Nephron progenitor cell (in vitro differentiated cells): ENCODE measurements at places on chromosomes 4 and X.

- DNase-seq: peak; percentile 21
These were observed 562.2 kb downstream of the ZIC3 start for GRCh38 chrX:138128027-138128671.

- no peak for DNase-seq
These were observed 28.5 kb upstream of the FGF5 start for GRCh38 chr4:80237992-80238391.

- DNase-seq: no peak
These were observed 97.8 kb upstream of the GPC4 start for GRCh38 chrX:133513123-133513522.

DNA sequence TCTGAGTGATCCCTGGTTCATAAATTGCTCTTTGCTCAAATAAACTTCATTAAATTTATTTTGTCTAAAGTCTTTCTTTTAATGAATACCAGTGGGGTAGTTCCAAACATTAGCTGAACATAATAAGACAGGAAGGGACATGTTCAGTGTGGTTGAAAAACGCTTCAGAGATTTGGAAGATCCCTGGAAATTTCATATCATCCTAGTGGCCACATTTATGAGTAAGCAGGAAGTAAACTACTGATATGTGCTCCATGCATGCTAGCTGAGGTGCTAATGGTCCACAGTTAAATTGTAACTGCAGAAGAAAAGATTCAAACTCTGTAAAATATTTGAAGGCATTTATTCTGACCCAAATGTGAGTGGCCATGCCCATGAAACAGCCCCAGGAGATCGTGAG, 1328.7 kb downstream of the ADGRL3 start:
- no peak for DNase-seq

GRCh38 chrX:31298916-31299315, 227.1 kb upstream of the FTHL17 start:
- DNase-seq: no peak

GRCh38 chr4:165208741-165209388, 1.5 kb downstream of the KLHL2 start:
- DNase-seq: no peak

GRCh38 chr4:1414831-1415680, 8.8 kb upstream of the NKX1-1 start:
- no peak for DNase-seq

DNA sequence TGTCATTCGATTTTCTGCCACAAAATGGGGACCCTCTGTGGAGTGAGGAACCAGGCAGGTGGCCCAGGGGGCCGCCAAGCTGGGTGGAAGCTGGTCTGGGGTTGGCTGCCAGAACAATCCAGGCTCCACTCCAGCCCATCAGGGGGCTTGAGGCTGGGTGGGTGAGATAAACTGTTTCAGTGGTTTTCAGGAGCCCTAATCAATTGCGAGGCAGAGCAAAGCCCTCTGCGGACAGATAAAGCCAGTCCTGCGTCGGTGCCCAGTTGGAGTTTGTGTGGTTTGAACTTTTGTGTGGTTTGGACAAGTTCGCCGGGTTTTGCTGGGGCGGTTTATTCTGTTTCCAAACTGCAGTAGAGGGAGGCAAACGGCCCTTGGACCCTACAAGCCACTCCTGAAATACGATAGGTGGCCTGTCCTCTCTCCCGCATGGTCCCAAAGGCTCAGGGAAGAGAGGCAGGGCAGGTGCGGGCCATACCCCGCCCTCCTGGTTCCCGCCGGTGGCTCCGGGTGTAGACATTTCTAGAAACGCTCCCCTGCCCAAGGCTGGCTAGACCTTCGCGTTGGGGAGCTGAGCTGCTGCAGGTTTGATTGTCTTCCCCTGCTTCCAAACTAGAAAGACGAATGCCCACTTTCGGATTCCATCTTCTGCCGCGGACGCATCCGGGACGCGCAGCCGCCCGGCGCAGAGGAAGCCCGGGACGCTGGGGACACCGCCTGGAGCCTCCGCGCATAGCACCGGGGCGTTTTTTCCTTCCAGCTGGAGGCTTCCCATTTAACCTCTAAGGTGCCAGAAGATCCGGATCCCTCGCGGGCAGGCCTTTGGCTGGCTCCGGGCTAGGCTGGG, 169.0 kb upstream of the BCOR start:
- DNase-seq: peak; percentile 76

GRCh38 chrX:47499293-47499692, 16.3 kb upstream of the ZNF41 start:
- DNase-seq: no peak

- DNase-seq: no peak
These were observed 31.3 kb upstream of the GBA3 start for GRCh38 chr4:22661443-22661842.

DNA sequence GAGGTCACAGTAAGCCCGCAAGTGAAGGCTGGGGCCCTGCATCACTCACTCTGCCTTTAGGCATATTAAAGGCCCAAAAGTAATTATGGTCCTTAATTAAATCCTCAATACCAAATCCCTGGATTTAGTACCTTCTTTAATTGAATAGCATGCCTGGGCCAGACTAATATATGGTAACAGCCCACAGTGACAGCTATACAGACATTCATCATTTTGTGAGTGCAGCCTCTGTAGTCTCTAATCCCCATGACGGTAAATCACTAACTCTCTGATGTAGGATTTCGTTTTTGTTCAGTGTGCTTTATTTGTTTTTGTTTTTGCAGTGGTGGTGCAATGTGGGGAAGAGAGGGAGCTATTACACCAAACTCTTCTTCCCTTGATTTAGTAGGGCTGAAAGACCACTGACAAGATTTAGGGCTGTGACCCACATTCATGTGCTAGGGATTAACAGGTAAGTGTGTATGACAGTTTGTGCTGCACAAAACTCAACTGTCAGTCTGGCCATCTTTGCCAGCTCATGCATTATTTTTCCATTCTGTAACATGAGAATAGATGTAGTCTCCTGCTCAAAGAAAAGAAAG, 60.6 kb upstream of the SLC39A8 start:
- DNase-seq: no peak

GRCh38 chr4:6987588-6987961, 55.6 kb upstream of the TADA2B start:
- no peak for DNase-seq

DNA sequence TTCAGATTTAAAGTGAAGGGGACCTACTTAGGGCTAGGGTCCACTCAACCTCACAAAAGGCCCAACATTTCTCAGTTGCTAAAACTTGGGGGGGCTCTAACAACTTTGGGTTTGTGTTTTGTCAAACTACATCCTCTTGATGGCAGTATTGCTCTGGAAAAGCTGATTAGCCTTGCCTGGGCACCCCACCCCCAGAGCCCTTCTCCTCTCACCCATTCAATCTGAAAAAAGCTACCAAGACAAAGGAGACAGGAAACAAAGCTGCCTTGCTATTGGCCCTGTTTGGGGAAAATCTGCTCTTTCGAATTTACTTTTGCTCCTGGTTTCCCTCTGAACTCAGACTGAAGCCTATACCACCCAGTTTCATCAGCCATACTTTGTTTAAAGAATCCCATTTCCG, 195.2 kb upstream of the STK26 start:
- peak; percentile 26 for DNase-seq

- peak; percentile 42 for DNase-seq
These were observed 15.7 kb downstream of the PRKX start for GRCh38 chrX:3697701-3698279.

DNA sequence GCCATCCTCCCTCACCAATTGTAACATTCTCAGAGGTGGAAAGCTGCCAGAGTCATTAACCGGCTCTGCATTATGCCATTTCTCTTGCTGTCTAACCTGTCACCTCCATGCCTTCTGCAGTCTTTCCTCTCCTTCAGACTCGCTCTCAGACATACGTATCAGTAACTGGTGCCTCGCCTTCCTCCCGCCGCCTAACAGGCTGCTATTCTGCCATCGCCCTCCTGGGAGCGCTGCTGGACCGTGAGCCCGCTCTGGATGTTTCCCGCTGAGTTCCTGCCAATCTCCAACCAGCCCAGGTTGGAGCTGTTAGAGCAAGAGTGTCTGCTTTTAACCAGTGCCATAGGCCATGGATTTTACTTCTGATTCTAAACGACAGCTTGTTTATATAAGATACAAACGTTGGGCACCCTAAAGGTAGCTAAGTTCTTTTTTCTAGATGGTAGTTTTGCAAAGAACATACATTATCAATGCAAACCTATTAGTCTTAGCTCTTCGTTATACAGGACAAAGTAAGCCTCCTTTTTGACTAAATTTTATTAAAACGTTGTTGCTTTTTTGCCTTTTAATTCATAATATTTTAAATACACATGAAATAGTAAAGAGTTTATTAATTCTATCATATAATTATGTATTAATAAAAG, 59.5 kb upstream of the NEIL3 start:
- peak; percentile 79 for DNase-seq

DNA sequence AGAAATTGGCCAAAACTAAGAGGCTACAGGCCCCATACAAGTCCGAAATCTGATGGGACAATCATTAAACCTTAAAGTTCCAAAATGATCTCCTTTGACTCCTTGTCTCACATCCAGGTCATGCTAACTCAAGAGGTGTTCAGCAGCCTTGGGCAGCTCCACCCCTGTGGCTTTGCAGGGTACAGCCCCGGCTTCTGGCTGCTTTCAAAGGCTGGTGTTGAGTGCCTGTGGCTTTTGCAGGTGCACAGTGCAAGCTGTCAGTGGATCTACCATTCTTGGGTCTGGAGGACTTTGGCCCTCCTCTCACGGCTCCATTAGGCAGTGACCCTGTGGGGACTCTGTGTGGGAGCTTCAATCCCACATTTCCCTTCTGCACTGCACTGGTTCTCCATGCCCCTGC, 329.1 kb upstream of the MAD2L1 start:
- DNase-seq: no peak

GRCh38 chrX:4253092-4253491, 539.6 kb upstream of the PRKX start:
- no peak for DNase-seq

- no peak for DNase-seq
These were observed 1.5 kb downstream of the ATOH1 start for GRCh38 chr4:93829820-93830687.

DNA sequence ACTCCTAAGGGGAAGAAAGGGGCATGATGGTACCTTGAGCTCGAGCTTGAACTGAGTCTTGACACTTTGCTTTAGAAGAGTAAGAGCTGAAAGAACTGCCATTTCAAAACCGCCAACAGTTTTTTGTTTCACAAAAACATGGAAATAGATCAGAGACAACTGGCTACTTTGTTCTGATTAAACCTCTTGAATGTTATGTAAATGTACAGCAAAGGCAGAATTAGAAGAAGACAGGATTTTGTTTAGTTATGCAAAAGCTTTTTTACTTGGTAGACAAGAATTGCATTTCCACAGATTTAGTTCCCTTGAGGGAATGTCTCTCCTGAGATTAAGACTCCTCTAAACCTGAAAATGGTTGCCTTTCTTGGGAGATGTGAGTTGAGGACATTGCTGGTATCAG, 33.3 kb upstream of the STPG2 start:
- no peak for DNase-seq

GRCh38 chrX:121733514-121733913, 686.1 kb downstream of the GLUD2 start:
- no peak for DNase-seq

DNA sequence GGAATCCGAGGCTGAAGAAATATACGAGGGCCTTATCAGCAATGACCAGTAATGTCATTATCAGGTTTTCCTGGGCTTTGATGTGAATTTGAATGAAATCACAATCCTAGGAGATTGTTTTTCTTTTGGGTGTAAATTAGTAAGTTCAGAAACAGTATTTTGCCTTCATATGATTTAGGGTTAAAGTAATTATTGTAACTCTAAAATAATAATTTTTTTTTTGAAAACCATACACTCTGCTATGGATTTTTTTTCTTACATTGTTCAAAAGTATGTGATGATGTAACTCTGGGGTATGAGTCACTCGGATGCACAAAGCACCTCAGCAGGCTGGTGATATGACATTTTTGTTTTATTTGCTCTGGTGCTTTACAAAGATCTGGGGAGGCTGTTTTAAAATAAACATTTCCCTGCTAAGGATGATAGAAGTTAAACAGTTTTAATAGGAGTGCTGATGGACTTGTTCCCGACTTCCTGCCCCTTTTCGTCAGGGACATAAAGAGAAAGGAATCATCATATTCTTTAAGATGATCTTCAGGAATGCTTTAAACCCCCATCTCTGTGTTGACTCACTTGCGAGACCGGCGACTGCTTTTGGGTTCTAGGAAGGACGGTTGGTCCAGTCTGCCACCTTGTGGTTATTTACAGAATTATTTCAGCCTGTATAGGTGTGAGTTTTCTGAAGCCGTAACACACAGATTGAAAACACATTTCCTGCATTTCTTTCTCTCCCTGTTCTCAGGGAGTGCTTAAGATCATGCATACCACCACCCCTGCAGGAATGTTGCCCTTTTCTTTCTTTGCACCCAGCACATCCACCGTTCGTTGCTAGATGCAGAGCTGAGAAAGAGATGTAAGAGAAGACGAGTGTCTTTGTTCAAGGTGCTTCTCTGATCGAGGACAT, 72.5 kb downstream of the RAPGEF2 start:
- peak; percentile 59 for DNase-seq

GRCh38 chr4:15982842-15983524, 20.0 kb upstream of the FGFBP2 start:
- DNase-seq: no peak

DNA sequence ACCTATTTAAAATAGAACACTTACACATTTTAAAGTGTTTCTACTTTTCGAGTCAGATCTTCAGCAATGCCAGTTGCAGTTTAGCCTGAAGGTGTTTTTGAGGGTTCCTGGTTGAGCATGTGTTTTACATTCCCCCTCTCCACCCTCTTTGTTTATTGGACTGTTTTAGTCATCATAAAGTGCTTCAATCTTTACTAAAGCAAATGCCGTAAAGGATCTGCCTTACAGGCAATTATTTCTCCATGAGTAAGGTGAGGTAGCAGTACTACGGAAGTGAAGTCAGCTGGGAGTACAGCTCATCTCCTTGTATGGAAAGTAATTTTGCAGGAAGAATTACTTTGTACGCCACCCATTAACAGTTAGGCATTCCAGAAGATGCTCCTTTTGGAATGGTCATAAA, 36.9 kb downstream of the PDLIM5 start:
- no peak for DNase-seq

- peak; percentile 74 for DNase-seq
These were observed 31.8 kb upstream of the IQSEC2 start for GRCh38 chrX:53312946-53313727.

GRCh38 chr4:79472693-79473438, 64.8 kb upstream of the GK2 start:
- DNase-seq: no peak

DNA sequence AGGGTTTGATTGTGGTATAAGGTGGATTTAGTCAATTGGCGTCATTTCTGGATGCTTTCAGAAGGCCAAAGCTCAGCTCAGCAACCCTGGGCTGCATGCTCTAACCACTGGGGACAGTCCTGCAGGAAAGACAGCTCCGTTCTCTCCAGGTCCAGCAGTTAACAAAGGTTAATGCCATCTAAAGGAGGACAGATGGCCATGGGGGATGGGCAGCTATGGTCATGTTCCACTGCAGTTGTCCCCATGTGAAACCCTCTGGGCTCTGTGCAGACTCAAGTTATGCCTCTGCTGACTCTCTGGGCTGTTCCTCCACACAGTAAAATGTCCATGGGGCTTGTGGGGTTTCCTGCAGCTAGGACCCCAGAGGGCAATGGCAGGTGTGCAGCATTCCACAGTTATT, 562.1 kb upstream of the ADGRL3 start:
- no peak for DNase-seq

- no peak for DNase-seq
These were observed 387.8 kb downstream of the PRR32 start for GRCh38 chrX:127207326-127207725.
